ENCODE measurements at places on chromosomes 13 and 19.

- DNase-seq: no peak
Observed at GRCh38 chr19:47542030-47542475, 27.2 kb upstream of the NAPA start.

- DNase-seq: no peak
Observed at GRCh38 chr19:29650772-29651387, 14.4 kb upstream of the PLEKHF1 start.

DNA sequence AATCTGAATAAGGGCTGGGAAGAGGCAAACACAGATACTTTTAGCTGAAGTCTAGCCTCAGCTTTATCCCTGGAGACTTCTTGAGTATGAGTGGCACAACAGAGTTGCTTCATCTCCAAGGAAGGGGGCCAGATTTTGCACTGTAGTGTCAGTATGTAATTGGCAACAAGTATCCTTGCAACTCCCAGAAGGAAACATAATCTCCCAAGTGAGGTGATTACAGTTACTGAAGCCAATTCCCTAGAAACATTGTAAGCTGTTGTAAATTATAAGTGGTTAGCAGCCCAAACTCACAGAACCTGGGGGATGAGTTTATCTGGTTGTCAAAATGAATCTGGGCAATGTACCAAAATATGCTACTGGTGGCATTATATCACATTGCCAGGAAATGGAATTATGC lies 2065.7 kb upstream of the PCDH20 start:
- no peak for DNase-seq

DNA sequence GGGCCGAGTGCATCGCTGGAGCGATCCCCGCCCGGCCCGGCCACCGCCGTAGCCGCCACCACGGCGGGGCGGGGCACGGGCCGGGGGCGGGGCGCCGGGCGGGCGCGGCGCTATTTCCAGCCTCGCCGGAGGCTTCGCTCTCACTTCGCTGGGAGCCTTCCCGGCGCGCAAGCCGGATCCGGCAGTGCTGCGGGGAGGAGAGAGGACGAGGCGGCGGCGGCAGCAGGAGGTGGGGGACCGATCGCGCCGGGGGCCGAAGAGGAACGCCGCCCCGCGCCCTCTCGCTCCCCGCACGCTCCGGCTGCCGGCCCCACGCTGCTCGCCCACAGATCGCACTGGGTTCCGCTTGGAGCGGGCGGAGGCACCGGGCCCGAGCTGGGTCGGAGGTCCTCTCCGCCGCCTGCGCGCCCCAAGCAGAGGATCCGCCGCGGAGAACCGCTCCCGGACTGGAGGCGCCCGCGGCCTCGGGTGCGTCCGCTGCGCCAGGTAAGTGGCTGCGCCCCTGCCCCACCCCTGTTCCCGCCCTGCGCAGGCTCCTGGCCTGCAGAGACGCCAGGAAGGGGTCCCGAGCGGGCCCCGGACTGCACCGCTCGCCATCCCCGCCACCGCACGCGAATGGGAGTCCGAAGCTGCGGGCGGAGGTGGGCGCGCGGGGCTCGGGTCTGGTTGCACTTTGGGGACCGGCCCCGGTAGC lies at the start of gene CHST8:
TSS of gene CHST8 (plus strand) at position 143 of the 694 bp plus-strand sequence. CDS start 67,309 bp downstream, outside the sequence.
- DNase-seq: peak; percentile 72

GRCh38 chr19:17194608-17195007 lies 20.5 kb upstream of the USE1 start:
- no peak for DNase-seq

DNA sequence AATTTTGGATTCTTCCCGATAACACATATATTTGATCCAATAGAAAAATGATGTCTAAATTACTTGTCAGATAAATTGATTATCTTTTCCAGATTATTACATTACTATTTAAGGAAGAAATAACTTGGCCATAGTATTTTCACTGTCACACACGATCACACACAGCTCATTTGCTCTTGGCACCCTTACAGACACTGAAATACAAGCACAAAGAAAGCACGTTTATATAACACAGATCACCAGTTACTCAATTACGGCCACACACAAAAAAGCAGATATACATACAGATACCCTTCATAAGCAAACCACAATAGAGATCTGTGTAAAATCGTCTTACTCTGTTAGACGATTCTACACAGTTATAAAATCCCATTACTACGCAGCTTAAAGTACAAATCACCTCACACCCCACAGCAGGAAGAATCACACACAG lies 716 bp upstream of the ZNF420 start:
- no peak for DNase-seq

DNA sequence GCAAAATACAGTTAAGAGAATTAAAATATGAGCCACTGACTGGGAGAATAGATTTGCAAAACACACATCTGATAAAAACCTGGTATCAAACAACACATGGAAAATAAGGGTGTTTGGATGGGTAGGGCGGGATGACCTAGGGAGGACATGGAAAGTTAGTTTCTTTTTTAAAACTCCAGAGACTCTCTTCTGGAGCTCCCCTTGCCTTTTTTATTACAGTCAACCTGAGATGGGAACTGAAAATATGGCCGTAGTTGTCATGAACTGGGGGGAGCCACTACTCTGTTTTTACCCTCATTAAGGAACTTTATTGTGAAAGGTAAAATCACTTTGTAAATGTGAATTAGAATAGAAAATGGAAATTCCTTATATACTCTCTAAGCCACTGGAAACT lies 113.0 kb downstream of the ATP11A start:
- DNase-seq: no peak
